ENCODE measurements at places on chromosomes 4 and X. TPM values are rescaled to one million over a fixed set of nuclear protein-coding genes. Genes with fewer than 3 reads are reported as not detected.

The TEX13B gene
- not detected for polyA plus RNA-seq

The WWC2 gene
- polyA plus RNA-seq: 18.4 TPM

The DGKQ gene
- 11.5 TPM for polyA plus RNA-seq

The CTSO gene
- 3.3 TPM for polyA plus RNA-seq

The OTUD6A gene
- polyA plus RNA-seq: not detected

The F9 gene
- not detected for polyA plus RNA-seq

The AFF1 gene
- 2.2 TPM for polyA plus RNA-seq

The NUDT10 gene
- polyA plus RNA-seq: 1.8 TPM

The CPXCR1 gene
- polyA plus RNA-seq: not detected

- DNase-seq: no peak
Observed at GRCh38 chr4:48431401-48431800, 51.7 kb upstream of the SLC10A4 start.

- DNase-seq: no peak
Observed at GRCh38 chr4:114886761-114887160, 226.7 kb downstream of the NDST4 start.

- peak; percentile 78 for DNase-seq
Observed at GRCh38 chr4:185244763-185245162, 35.4 kb downstream of the SNX25 start.

- peak; percentile 81 for DNase-seq
Observed at GRCh38 chr4:1233641-1234308, 15.2 kb downstream of the CTBP1 start.

- DNase-seq: no peak
Observed at GRCh38 chr4:104302731-104303130, 192.0 kb downstream of the CXXC4 start.

DNA sequence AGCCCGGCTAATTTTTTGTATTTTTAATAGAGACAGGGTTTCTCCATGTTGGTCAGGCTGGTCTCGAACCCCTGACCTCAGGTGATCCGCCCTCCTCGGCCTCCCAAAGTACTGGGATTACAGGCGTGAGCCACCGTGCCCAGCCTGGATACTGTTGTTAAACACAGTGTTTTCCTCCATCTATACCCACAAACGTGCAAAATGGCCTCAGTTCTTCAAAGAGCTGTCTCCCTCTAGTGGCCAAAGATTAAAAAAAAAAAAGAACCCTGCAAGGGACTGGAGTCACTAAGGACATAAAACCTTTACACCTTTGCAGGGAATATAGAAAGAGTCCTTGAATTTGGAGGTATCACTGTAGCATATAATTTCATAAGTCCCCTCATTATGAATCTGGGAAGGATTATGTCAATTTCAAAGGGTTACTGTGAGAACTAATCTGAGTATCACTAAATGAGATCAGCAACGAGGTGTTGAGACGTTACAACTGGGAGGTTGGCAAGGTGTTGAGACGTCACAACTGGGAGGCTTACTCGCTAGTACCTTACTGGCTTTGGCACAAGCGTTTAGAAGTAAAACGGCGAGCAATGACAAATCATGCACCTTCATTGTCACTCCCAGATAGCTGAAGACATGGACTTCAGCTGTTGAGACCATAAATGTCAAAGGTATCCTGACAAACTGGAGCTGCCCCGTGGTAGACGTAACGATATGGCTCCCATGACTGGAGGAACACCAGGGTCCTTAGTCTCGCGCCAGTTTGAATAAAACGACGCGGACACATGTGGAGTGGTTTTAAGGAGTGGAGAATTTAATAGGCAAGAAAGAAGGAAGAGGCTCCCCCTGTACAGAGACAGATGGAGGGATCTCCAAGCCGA, 33.4 kb upstream of the ENPP6 start:
- peak; percentile 70 for DNase-seq

DNA sequence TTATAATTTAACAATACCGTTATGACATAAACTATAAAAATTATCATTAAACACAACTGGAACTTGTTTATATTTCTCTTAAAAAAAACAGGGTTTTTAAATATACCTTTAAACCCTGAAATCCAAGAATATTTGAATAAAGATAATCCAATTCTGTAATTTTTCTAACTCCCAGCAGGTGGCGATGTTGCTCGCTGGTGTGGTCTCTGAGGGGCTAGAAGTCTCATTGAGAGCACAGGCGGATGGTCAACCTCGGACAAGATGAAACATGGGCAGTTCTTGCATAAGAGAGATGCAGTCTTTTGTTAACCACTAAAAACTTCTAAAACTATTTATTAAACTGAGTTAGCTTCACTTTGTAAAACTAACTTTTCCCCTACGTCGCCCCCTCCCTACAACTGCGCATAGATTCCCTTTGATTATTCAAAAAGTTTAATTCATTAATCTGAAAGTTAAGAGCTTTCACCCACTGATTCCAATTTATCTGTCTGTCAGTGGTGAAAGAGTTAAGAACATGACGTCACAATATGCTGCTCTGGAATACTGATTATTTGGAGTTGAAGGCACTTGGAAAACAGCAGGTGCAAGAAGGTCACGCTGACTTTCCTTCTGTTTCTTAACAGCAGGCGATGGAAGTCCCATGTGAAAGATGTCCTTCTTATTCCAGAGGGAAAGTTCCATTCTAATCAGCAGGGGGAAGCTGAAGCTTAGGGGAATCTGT, 29.5 kb downstream of the DMP1 start:
- DNase-seq: peak; percentile 59

DNA sequence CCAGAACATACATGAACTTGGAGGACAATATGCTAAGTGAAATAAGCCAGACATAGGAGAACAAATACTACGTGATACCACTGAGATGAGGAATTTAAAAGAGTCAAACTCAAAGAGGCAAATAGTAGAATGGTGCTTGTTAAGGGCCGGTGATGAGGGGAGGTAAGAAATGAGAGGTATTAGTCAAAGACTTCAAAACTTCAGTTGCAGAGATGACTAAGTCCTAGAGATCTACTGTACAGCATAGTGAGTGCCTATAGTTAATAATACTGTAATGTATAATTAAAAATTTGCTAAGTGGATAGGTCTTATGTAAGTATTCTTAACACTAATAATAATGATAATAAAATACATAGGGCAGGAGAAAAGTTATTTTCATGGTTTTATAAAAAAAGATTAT, 126.9 kb upstream of the VEGFC start:
- no peak for DNase-seq

DNA sequence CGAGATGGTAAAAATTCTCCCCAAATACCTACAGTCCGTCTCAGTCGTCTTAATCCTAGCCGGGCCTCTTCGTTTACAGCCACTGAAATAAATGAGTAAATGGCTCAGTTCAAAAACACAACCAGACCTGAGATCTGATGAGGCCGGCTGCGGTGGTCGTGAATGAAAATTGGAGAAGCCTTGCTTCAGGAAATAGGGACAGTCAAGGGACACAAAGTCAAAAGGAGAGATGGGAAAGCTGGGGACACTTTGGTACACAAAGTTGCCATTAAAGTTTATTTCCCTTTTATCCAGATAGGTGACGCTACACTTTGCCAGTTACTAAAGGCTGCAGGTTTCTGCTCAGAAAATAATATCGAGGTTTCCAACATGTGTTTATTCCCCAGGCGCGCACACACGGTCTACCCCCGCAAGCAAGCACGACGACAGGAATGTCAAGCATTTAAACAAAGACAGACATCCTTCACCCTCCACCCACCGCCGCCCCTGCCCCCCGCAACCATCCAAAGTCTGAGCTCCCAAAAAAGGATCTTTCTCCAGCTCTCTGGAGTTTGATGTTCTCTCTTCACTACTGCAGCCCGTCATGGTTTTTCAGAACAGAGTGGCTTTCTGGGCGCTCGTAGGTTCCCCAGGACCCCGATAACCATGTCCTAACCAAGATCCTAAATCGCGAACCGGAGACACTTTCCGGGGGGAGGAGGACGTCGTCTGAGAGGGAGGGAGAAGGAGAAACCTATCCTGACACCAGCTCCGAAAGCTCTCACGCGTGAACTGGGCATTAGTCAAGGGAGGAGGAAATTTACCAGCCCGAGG, 1.3 kb upstream of the PCDH7 start:
- DNase-seq: peak; percentile 20

GRCh38 chrX:48076343-48076742, 4.9 kb upstream of the ZNF630 start:
- no peak for DNase-seq

- DNase-seq: no peak
Observed at GRCh38 chr4:151532001-151532708, 123.2 kb downstream of the FHIP1A start.

- no peak for DNase-seq
Observed at GRCh38 chr4:153773236-153773690, 13.4 kb upstream of the RNF175 start.

DNA sequence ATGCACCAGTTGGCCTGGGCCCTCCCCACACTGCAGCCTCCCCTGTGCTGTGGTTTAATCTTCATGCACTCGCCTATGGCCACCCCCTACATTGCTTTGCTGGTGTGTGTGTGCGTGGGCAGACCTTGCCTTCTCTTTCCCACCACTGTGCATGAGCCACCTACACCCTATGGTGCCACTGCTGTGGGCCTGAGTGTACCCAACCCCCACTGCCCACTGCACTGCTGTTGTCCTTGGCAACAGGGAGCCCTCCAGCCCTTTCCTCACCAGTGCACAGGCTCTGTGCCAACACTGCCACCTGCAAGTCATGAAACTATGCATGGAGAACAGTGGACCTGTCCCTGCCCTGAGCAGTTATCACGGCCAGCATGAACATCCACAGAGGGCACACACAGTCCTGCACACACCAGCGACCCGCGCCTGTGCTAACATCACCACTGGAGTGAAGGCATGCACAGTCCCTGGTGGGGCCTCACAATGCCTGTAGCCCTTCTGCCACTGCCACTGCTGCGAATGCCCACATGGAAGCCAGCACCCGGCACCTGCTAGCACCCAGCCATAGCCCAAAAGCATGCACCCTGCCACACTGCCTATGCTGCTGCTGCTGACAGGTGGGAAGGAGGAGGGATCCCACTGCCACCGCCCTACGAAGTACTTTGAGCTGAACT, 237.8 kb upstream of the ARSJ start:
- DNase-seq: peak; percentile 14

DNA sequence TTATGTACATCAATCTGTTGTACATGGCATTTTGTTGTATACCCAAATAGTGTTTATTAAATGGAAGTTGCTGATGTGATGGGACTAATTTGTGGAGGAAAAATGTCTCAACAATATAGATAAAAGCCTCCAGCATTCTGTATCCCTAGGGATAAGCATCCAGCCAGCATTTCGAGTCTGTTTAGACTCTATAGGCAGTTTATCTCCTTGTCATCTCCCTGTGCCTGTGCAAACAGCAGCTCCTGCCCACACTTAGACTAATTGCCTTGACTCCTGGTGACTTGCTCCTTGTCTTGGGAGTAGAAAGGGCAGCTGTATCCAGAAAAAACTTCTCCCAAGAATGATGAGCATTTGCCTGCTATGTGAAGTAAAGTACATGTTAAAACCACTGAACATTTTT, 83.8 kb downstream of the DOCK11 start:
- DNase-seq: no peak

DNA sequence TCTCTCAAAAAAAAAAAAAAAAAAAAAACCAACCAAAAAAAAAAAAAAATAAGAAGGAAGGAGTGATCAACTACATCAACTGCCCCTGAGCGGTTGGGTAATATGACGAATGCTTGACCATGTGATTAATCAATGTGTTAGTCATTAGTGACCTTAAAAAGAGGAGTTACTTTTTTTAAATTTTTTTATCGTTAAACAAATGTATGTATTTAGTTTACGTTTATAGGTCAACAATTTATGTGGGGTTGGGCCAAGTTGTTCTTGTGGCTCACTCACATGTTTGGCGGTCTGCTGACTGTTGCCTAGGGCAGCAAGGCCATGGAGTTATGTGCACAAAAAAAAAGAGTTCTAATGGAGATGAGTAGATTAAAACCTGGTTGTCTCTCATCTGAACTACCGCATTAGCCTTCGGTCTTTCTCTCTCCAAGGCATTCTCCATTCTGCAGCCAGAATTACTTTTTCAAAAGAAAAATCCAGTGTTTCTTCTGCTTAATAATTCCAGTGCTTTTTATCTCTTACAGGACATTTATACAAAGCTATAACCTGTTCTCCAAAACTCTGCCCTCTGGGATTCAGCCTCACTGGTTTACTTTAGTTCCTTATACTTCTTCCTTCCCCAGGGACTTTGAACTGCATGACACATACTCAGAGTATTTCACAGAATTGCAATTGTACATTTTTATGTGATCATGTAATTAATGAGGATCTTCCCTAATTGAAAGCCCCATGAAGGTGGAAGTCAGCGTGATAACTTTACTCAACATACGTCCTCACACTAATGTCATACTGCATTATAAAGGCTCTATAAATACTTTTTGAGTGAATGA, 505.5 kb downstream of the ANKRD50 start:
- DNase-seq: no peak

DNA sequence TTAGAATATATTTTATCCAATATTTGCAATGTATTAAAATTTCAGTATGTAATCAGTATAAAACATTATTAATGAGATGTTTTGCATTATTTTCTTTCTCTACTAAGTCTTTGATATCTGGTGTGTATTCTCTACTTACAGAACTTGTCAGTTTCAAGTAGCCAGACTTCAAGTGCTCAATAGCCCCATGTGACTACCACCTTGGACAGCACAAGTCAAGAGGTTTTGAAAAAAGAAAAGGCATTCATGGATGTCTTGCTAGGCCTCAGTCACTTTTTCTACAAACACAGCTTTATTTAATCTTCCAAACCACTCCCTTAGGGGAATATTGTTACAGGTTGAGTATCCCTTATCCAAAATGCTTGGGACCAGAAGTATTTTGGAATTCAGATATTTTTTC, 189.4 kb downstream of the QDPR start:
- DNase-seq: no peak

DNA sequence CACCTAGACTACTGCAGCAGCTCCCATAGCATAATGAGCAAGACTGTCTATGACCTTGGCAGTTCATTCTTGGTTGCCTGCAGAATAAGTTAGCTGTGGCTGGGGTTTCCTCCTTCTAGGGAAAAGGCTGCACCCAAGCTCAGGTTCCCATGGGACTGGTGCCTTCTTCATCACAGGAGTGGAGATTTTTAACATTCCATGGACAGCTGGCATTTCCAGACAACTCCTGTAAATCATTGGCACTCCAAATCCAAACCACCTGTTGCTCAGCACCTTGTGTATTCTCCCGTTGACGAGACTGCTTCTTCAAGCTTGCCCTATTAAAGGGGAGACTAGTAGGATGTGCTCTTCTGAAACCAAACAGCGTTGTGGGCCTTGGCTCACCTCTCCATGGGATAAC, 7.8 kb upstream of the NUP54 start:
- DNase-seq: no peak

DNA sequence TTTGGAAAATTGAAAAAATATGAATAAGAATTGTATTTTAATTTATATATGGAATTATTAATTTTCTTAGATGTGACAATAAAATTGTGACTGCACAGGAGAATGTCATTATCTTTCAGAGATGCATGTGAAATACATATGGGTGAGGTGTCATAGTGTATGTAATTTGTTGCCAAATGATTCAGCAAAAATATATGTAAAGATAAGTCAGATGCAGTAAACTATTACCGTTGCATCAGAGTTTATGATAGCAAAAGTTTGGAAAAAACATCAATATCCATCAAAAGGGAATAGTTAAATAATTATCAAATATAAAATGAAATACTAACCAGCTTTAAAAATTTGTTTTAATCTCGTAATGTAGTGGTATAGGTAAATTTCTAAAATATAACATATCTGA, 10.4 kb upstream of the SLC7A11 start:
- DNase-seq: no peak

- DNase-seq: no peak
Observed at GRCh38 chr4:158315706-158316105, 105.4 kb downstream of the TMEM144 start.
